ENCODE measurements at places on chromosomes 7 and 10.

DNA sequence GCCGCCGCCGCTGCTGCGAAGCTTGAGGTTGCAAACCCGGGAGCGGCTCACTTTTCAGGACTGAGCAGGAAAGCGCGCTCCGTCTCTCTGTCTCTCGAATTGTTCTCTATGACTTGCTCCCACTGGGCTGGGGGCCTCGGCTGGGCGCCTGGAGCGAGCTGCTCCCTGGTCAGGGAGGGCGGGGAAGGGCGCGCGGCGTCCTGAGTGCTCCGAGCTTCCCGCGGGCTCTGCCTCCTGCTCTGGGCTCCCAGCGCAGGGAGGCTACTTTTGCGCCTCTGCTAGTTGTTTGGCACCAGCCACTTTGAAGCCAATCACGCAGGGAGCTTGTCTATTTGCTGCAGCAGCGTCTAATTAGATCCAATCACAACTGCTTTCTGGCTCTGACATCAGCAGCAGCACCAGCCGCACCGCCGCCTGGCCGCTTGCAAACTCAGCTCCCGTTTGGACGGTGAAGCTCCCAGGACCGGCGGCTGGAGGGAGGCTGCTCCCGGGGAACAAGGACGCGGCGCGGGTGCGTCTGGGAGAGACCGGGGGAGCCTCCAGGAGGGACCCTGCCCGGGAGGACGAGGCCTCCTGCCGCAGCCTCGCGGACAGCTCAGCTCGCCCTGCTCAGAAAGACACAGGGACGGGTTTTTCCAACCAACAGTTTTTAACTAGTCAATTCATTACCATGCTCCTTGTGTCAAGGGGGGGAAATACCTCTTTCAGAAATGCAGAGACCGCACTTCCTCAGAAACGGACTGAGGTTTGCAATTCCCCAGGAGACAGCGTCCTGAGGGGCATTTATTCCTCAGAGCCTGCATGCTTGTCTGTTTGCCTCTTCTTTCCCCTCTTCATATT lies at the start of gene ADARB2:
ADARB2 (minus strand) TSS at position 304 of the 840 bp plus-strand sequence.
- no peak for DNase-seq

DNA sequence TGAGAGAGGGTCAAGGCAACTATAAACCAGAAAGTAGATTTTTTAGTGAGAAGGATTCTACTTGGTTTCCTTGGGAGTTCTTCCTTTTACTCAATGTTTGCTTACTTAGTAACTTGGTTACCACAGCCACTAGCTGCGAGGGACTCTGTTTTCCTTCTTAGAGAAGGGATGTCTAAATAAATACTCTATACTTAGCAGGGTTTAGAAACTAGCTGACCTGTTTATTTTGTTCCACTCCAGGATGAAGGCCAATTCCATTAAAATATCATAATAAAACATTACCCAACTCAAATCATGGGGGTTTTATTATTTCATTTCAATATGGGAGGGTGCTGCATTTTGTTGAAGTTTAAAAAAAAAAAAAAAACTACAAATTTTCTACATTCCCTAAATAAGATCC lies 87.3 kb downstream of the PPP1R3A start:
- no peak for DNase-seq

DNA sequence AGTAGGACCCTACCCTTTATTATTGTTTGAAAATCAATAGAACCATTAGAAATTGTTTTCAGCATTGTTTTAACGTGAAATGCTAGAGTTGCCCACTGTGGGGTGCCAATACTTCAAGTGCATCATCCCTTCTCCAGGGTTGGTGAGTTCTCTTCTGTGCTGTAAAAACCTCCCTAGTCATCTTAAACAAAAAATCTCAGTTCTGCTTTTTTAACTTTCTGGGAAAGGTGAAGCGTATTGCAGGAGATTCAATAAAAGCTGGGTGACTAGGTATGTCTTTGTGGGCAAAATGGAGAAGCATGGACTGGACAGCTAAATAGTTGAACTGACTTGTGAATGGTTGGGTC lies 699.1 kb downstream of the SUGCT start:
- no peak for DNase-seq

DNA sequence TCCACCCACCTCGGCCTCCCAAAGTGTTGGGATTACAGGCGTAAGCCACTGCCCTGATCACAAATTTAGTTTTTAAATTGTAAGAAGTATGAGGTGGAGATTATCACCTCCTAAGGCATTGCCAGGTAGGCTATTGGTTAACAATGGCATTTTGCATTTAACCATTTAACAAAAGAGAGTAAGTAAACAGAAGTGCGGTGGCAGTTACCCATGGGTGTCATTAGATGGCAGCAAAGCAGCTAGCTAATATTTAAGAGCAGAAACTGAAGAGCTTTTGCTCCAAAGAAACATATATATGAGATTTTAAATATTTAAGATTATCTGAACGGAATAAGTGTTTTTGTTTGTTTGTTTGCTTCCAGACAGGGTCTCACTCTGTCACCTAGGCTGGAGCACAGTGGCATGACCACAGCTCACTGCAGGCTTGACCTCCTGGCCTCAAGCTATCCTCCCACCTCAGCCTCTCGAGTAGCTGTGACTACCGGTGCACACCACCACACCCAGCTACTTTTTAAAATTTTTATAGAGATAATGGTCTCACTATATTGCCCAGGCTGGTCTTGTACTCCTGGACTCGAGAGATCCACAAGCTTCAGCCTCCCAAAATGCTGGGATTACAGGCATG lies 325.5 kb upstream of the C7orf33 start:
- DNase-seq, result no peak

DNA sequence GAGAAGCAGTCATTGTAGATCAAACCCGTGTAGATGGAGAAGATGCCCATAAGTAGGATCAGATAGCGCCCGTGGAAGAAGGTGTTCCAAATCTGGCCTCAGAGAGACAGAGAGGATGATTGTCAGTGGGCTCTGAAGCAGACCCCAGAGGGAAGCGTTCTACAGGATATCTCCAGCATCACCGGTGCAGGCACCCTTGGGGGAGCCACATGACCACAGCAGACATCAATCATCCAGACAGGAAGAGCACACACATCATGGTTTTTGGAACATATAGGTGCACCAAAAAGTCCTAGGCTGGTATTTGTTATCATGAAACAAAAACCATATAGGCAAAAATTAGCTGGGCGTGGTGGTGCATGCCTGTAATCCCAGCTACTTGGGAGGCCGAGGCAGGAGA lies 44.0 kb upstream of the SVOPL start:
- DNase-seq, result no peak

DNA sequence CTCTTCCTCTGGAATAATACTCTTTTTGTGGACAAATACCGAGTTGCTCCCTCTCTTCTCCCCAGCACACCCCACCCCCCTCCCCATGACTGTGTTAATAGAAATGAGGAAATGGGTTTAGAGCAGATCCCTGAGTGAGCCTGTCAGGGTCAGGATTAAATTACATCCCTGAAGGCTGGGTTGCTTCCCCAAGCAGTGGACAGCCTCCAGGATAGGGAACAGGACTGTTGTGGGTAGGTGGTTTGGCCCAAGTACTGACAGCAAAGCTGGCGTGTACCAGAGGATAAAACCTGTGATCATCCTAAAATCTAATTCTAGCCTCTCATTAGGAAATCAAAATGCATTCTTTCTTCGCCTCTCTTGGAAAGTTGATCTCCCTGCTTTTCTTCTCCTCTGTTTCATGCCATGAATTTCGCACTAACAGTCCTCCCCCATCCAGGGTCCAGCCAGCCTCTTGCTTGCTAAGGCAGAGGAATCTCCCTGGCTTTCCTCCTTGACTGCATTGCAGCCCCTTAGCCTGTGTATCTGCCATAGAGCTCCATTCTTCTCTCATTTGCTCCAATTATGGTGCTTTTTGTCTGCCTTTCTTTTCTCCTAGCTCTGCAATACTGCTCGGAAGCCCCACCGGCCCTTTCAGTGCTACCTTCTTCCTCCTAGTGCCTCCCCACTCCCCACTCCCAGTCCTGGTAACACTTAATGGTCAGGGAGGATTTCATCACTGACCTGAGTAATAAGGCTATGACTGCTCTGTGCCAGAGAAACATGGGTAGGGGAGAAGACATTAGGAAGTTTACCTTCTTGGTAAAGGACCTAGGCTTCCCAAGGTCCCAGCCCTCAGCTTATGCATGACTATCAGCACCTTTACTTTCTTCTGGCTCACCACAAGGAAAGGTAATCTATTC lies 8.4 kb downstream of the LRRC4 start:
- DNase-seq, result no peak

DNA sequence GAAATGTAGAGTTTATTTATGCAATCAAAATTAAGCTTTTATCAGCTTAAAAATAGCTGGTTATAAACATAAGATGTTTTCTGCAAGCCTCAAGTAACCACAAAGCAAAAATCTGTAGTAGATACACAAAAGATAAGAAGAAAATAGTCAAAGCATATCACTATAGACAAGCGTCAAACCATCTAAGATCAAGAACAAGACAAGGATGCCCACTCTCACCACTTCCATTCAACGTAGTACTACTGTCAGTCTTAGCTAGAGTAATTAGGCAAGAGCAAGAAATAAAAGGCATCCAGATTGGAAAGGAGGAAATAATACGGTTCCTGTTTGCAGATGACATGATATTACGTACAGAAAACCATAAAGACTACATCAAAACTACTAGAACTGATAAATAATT lies 17.5 kb upstream of the CYP2E1 start:
- no peak for DNase-seq

- no peak for DNase-seq
Observed at GRCh38 chr7:50270531-50271018, 33.9 kb upstream of the IKZF1 start.

Measured in stimulated activated CD4-positive, alpha-beta T cell treated with anti-CD3 and anti-CD28 coated beads, TNF-alpha, amount 100 ng/mL, for 4 hours (primary cell).